ENCODE measurements at places on chromosomes 3 and 15. TPM values are rescaled to one million over a fixed set of nuclear protein-coding genes. Genes with fewer than 3 reads are reported as not detected.
A peak's percentile ranks its signal among the peaks of the same experiment; 100 is the strongest.

- no peak for DNase-seq
These were observed 98.0 kb upstream of the ARHGEF26 start for GRCh38 chr3:154023148-154023547.

- no peak for DNase-seq
These were observed 60.4 kb downstream of the SMAD3 start for GRCh38 chr15:67125589-67126502.

DNA sequence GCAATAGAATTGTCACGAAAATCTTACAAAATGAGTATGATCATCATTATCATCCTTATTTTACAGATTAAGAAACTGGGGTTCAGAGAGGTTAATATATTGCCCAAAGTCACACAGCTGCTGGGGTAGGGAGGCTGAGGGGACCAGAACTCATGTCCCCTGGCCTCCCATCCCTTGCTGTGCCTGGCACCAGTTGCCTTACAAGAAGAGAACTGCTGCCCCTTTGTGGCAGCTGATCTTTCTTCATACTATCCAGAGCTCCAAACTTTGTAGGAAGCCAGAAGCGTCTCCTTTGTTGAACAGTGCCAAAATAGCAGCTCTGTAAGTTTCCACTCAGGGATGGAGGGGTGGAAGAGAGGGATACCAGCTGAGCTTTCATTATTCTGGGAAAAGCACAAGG is 236.8 kb upstream of the TBC1D5 start:
- peak; percentile 8 for DNase-seq

- DNase-seq = no peak
These were observed 347.4 kb downstream of the NLGN1 start for GRCh38 chr3:173744895-173745294.

- no peak for DNase-seq
These were observed 56.1 kb downstream of the CRTC3 start for GRCh38 chr15:90585863-90586262.

DNA sequence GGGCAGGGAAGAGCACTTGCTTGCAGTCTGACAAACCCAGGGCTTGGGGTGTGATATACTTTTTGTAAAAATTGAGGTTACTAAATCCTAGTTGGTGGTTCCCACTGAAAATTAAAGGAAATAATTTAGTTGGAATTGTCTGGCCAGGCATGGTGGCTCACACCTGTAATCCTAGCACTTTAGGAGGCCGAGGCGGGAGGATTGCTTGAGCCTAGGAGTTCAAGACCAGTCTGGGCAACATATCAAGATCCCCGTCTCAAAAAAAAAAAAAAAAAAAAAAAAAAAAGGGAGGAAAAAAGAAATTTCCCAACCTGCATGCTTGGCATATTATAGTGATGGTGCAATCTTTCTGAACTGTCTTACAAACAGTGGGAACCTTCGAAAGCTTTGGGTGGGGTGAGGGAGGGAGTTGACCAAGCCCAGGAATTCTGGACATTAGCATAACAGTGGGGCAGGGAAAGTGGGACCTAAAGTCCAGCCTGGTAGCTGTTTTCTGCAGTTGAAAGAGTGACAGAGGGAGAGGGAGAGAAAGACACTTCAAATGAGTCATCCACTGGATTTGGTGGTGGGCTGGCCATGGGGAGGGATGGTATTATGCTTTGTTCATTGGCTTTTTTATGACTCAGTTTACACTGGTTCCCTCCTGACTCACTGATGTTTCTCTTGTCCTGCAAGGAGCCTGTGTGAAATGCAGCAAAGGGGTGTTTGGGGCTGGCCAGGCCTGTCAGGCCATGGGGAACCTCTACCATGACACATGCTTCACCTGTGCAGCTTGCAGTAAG is 41.1 kb downstream of the LIMD1 start:
- DNase-seq = no peak

DNA sequence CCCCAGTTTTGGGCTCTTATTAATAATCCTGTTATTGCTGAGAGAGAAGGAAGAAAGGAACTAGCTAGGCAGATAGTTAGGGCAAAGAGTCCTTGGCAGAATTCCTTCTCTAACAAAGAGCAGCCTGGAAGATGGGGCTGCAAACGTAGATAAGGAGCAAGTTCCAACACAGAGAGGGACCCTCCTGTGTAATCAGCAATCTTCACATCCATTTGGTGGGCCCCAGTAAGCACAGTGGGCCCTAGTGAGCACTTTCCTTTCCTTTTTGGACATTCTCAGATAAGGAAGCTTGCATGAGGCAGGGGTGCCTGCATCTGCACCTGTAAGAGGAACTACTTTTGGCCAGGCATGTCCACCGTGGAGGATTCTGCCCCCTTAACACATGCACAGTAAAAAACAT is 119.6 kb upstream of the SGO1 start:
- DNase-seq = no peak

DNA sequence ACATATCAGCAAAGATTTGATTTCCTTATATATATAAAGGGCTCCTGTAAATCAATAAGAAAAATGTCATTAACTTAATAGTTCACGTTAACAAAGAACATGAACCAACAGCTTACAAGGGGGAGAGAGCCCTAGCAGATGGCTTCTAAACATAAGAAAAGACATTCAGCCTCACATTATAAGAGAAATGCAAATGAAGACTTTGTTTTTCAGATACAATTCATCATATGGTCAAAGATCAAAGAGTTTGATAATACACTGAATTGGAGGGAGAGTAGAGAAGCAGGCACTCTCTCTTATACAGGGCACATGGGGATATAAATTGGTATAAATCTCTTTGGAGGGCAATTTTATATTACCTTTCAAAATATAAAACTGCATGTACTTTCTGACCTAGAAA is 21.1 kb downstream of the RBP2 start:
- DNase-seq = no peak

DNA sequence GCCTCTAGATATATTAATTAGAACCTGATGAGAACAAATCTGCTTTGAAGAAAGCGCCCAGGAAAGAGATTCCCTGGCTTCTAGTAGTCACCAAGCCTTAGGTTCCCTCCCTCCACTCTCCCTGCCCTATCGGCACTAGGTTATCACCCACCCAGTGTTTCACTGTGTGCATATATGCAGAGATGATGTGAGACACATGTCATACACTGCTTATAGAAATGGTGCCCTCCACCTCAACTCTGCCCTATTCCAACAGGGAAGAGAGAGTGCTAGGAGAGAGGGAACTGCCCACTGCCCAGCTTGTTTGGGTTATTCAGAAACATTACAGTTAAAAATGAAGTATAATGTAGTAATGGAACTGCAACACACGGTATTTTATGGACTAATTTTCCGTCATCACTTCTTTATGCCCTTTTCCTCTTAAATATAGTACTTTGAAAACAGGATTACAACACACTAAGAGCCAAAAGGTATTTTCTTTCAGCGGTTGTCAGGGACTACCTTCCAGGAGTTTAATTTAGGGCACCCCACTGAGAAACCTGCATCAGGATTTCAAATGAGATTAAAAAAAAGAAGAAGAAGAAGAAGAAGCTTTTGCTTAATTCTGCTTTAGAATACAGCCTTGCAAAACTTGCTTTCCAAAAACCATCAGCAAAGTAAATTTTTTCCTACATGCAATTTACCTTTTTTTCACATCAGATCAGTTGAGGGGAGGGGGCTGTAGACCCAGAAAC is 55.3 kb downstream of the MEIS2 start:
- no peak for DNase-seq

GRCh38 chr15:59413577-59413976 is 24.4 kb upstream of the FAM81A start:
- DNase-seq = no peak

GRCh38 chr3:141942006-141942405 is 65.6 kb downstream of the ATP1B3 start:
- no peak for DNase-seq

GRCh38 chr3:134075846-134076245 is 46.1 kb upstream of the SLCO2A1 start:
- DNase-seq = no peak

DNA sequence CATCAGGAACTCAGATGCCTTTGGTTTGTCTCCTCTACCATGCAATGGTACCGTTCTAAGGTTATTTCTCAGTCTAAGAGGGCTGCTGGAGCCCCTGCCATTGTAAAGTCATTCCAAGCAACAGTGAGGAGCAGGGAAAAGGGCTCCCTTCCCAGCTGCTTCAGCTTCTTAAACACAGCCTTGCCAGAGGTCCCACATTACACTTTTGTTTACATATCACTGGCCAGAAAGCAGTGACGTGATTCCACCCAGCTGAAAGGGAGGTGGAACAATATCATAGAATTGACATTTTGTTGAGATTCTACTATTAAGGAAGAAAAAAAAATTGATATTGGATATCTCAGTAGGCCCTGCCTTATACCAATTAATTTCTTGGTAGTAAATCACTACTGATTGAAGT is 194.6 kb downstream of the SUCLG2 start:
- no peak for DNase-seq

- no peak for DNase-seq
These were observed 4.6 kb upstream of the TSPAN3 start for GRCh38 chr15:77075528-77075927.

GRCh38 chr3:134704556-134704955 is 53.7 kb upstream of the KY start:
- DNase-seq = no peak

- DNase-seq = no peak
These were observed 269.1 kb downstream of the SCAPER start for GRCh38 chr15:76636059-76636458.

DNA sequence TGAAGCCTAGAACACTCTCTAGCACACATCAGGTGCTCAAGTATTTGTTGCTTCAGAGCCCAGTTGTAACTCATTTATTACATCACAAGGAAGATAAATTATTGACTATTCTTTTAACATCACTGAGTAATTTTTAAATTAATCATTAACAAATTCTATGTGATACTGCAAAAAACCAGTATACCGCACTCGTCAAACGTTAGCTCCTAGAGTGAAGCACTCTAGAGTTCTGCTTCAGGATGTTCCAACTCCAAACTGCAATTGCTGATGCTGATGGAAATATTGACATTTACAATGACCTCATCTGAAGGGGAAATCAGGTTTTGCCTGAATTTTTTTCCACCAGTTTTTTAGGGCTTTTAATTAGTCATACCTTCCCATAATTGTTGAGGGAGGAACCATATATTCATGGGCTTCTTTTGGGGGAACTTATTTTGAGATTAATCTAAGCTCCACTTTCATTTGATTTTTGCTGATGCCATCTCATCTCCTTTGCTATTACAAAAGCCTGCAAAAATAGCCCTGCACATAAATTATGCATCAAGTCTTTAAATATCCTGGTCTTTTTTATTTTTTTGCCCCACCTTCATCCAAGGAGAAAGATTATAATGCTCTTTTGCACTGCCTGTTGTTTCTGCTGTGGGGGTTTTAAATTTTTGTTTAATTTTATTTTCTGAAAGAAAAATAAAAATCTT is 123.0 kb upstream of the STAC start:
- no peak for DNase-seq

GRCh38 chr3:194040516-194041273 is 95.3 kb upstream of the HES1 start:
- DNase-seq = no peak

DNA sequence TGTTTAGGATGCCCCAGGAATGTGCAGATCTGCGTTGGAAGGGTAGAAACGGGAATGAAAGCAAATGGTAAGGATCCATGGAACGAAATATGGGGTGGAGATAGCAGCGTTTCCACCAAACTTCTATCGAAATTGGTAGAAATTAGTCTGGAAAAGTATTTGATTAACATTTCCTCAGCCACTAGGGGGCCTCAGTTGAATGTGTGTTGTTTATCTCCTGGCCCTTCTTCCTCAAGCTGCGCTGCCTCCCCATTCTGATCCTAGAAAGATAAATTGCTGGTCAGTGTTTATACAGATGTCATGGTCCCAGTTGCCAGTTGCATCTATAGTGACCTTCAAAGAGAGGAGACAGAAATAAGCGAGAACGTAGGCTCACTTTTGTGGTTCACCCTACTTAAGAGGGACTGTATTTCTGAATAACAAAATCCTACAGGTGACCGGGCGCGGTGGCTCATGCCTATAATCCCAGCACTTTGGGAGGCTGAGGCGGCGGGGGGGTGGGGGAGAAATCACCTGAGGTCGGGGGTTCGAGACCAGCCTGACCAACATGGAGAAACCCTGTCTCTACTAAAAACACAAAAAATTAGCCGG is 457.1 kb downstream of the SQOR start:
- DNase-seq = peak; percentile 11

GRCh38 chr3:28308196-28308595 is 40.3 kb upstream of the ZCWPW2 start:
- DNase-seq = no peak

The KCNMB2 gene
- total RNA-seq = 0.31 TPM

The RBP2 gene
- total RNA-seq = 1.3 TPM

The SH2D7 gene
- 0.89 TPM for total RNA-seq

The GUCA1C gene
- total RNA-seq = not detected

The CCNB2 gene
- 17.6 TPM for total RNA-seq

The CATSPER2 gene
- total RNA-seq = 9.0 TPM

The LOXL1 gene
- 2.5 TPM for total RNA-seq

The PRR20G gene
- not detected for total RNA-seq

The AADACL2 gene
- total RNA-seq = 0.18 TPM

The CERS3 gene
- not detected for total RNA-seq

The RLBP1 gene
- total RNA-seq = not detected

The AHSG gene
- not detected for total RNA-seq

The MBD4 gene
- 23.6 TPM for total RNA-seq

Measured in left colon (tissue), 2 donors.